ENCODE measurements at places on chromosomes 2 and 18.

- DNase-seq = no peak
Observed at GRCh38 chr2:36373149-36373926, 17.8 kb downstream of the CRIM1 start.

- DNase-seq = no peak
Observed at GRCh38 chr2:120768112-120769048, 32.7 kb downstream of the GLI2 start.

GRCh38 chr2:14223576-14223975 lies 408.9 kb upstream of the LRATD1 start:
- DNase-seq = no peak

GRCh38 chr2:60958361-60958760 lies 59.2 kb upstream of the PEX13 start:
- DNase-seq = no peak

DNA sequence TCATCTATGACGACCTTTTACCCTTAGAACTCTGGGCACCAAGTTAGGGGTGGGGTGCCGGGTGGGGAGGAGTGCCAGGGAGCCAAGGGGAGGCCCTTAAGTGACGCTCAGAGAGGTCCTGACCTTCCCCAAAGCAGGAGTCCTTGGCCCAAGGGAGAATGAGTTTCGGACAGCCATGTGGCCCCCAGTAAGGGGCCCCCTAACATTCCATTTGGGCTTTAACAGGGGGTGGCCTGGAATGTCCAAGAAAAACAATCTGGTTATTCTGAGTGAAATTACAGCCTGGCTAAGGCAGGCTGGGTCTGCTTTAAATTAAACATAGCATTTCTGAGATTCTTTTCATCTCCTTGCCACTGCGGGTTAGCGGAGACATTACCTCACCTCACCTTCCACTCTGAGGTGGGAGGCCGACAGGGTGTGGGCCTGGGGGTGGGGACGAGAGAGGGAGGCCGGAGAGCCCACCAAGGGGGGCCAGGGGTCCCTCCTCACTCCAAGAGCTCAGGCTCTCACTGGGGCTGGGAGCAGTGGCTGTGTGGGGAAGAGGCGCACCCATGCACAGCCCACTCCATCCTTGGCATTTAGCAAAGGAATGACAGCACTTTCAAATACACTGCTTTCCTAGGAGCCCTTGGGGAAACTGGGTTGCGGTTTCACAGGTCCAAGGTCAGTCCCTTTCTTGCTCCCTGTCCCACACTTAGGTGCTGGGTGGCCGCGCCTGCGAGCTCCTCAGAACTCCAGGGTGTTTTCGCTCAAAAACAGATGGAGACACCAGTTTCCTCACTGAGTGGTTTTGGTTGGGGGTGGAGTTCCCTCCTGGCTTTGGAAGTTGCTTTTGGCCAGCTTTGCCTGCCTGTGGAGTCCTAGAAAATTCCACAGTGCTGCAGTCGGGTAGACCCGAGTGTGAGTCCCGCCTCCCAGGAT lies 107.4 kb downstream of the POLR1A start:
- no peak for DNase-seq

DNA sequence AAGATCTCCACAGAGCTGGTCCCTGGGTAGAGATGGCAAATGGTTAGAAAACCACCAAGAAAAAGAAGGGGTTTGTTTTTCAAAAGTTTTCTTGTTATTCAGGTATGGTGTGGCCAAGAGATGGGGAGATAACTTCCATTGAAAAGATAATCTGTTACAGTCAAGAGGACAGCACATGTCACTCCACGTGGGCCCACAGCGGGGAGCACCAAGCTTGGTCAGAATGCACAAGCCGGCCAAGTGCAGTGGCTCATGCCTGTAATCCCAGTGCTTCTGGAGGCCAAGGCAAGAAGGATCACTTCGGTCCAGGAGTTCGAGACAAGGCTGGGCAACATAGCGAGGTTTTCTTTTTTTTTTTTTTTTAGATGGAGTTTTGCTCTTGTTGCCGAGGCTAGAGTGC lies 6.0 kb upstream of the LCLAT1 start:
- DNase-seq = no peak
